ENCODE measurements at places on chromosomes 3 and 15. TPM values are rescaled to one million over a fixed set of nuclear protein-coding genes. Genes with fewer than 3 reads are reported as not detected.

The SAMMSON gene
- not detected for total RNA-seq

The TCTA gene
- 24.7 TPM for total RNA-seq

The GOLGA6A gene
- not detected for total RNA-seq

The VGLL3 gene
- not detected for total RNA-seq

The NEDD4 gene
- total RNA-seq, result 8.3 TPM

The AZI2 gene
- 50.3 TPM for total RNA-seq

The FAM107A gene
- total RNA-seq, result not detected

The RAB7A gene
- total RNA-seq, result 219 TPM

The TP63 gene
- 0.22 TPM for total RNA-seq

The HYAL1 gene
- 0.40 TPM for total RNA-seq

The SPINK8 gene
- total RNA-seq, result not detected

The SNTN gene
- not detected for total RNA-seq

The CCR9 gene
- not detected for total RNA-seq

The CELF6 gene
- 0.91 TPM for total RNA-seq

The SLC2A2 gene
- not detected for total RNA-seq

The CKMT1B gene
- not detected for total RNA-seq

The IQGAP1 gene
- total RNA-seq, result 197 TPM

The GOLGA6D gene
- not detected for total RNA-seq

The CEMIP gene
- not detected for total RNA-seq

The CDHR4 gene
- total RNA-seq, result not detected

The ZBED2 gene
- total RNA-seq, result 2.3 TPM

The PROS1 gene
- total RNA-seq, result 0.17 TPM

The MYZAP gene
- total RNA-seq, result 0.45 TPM

The CHD2 gene
- total RNA-seq, result 159 TPM

The SNAP23 gene
- total RNA-seq, result 56.8 TPM

The CYP19A1 gene
- not detected for total RNA-seq
